ENCODE measurements at places on chromosomes 1 and 21.
A peak's percentile ranks its signal among the peaks of the same experiment; 100 is the strongest.

DNA sequence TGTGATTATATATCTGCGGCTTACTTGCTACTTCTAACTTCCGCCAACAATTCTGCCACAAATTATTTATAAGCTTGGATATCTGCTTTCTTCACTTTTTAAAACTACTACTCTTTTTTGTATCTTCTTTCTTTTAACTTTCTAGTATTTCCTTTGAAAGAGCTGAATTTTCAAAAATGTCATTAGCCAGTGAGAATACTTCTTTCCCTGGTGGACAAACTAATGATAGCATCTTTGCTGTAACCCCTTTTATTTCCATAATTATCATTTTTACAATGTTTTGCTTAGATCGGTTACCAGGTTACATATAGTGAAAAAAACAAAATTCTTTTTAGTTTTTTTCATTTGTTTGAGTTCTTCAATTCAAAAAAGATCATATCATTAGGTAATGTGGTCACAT, 355.9 kb upstream of the ADGRL4 start:
- DNase-seq: no peak

DNA sequence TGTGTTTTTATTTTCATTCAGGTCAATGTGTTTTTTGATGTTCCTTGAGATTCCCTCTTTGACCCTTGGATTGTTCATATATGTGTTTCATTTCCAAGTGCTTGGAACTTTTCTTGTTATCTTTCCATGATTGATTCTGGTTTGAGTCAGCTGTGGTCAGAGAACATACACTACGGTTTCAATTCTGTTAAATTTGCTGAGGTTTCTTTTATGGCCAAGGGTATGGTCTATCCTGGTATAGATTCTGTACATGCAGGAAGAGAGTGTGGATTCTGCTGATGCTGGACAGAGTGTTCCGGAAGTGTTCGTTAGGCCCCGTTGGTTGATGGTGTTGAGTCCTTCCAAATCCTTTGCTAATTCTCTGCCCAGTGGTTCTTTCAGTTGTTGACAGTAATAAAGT, 98.5 kb upstream of the COL6A1 start:
- no peak for DNase-seq

- DNase-seq: no peak
Observed at GRCh38 chr1:58803858-58804257, 20.0 kb upstream of the JUN start.

DNA sequence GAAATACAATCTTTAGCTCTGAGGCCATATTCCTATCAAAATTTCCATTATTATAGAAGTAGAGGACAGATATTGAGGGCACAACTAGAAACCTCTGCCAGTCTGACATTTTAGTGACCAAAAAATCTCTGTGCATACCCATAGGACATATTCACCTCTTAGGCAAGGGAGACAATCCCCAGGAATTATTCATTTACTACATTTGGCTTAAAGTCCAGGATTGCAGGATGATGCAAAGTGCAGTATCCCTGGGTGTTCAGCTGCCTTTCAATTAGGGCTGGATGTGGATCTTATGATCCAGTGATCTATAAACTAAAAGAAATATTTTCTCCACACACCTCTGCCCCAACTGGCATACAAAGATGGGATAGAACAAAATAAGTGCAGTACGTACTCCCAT, 50.9 kb downstream of the PTGS2 start:
- DNase-seq: no peak

DNA sequence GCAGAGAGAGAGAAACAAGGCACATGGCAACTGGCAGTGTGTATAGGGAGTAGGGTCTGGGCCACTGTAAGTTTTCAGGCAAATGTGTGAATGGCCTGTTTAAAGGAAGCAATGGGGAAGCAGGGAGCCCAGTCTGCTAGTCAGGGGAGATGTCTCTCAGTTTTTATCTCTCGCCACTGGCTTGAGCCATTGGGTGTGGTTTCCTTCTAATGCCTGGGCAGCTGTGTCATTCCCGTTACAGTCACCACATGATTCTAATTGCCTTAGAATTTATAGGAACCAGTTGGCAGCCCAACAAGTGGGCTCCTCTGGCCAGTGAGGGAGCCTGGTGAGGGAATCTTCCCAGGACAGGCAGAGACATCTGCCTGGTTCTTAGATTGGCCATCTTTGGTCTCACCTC, 182.4 kb downstream of the DISC1 start:
- no peak for DNase-seq

DNA sequence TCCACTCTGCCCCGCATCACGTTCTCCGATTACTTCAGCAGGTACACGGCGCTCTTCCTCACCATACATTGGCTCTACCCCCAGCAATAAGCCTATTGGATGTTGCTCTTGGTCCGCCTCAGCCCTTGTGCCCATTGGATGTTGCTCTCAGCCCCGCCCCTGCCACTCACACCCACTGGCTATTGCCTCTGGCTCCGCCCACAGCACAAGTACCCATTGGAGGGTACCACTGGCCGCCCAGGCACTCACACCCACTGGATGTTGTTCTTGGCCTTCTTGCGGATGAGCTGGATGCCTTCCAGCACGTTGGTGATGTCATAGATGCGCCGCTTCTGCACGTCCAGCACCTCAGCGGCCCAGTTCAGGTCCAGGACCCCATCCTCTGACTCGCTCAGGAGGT, 9.4 kb downstream of the E2F2 start:
- no peak for DNase-seq

DNA sequence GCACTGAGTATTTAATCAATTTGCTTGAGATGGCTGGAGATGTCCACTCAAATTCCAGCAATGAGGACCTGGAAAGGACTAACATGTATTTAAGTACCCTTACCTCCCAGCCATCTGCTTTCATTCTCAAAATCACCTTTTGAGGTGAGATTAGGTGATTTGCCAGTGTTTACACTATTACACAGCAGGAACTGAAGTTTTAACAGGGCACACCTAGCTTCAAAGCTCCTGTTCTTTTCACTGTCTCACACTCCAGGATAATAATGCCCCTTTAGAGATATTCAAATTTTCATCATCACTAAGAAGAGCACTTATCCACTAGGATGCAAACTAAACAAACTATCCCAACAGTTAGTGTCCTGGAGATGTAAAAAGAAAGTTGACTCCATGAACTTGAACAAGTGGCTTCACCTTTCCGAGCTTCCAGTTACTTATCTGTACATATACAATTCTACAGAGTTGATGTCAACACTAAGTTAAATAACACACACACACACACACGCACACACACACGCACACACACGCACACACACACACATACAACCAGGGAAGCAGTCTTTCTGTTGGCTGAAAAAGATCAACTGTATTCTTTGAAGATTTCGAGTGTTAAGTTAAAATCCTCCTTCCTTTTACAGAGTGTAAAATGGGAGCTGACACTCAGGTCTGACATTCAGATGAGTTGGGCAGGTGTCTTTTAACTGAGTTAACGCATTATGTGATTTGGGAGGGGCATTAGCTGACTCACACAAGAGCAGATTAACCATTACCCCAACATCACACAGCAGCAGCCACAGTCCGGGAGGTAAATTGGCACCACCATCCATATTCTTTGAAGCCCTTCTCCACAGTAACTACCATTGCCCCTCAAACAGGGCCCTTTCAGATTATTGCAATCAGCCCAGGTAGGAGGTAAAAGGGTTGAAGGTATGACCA, 15.5 kb upstream of the JAK1 start:
- DNase-seq: no peak

DNA sequence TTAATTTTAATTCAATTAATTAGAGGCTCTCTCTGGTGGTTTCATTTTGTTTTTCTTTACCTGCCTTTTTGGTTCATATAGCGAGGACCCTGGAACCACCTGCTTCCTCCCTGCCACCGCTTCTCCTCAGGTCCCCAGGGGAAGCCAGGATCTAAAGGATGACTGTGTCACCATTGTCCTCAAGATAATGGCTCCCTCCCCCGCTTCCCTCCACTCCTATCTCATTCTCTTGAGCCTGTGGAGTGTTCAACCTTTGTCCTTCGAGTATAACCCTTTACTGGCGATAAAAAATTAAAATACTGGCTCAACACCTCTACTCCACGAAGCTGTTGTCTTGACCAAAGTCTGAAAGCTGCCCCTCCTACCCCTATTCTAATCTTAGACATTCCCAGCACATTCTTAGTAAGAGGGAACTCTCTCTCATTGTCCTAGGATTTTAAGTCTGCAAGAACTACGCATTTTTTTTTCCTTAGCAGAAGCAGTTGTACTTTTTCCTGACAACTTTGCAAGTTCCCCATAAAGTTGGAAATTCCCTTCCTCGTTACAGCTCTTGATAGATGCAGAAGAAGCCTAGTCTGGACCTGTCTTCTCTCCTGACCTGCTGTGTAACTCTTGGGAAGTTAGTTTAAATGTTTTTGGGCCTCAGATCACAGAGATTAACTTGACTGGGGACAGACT, 12.6 kb upstream of the MAPKAPK2 start:
- DNase-seq: no peak

GRCh38 chr1:43836267-43836951, 97.2 kb upstream of the ARTN start:
- peak; percentile 96 for DNase-seq

- DNase-seq: no peak
Observed at GRCh38 chr1:67495327-67495726, 65.1 kb upstream of the SERBP1 start.

- DNase-seq: no peak
Observed at GRCh38 chr1:26009796-26010447, 11.7 kb upstream of the EXTL1 start.

DNA sequence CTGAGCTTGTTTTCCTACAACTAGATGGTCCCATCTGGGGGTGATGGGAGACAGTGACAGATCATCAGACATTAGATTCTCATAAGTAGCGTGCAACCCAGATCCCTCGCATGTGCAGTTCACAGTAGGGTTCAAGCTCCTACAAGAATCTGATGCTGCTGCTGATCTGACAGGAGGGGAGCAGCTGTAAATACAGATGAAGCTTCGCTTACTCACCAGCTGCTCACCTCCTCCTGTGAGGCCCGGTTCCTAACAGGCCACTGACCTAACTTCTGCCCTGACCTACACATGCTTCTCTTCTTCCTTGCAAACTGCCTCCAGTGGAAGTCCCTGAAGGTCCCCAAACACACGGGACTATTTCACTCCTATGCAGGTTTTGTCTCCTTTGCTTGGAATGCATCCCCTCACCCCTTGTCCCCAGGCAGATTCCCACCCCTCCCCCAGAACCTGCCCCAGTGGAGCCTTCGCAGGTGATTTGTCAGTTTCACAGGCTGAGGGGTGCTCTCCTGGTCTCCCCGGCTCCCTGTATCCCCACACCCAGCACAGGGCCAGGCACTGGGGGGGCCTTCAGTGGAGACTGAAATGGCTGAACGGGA, 5.7 kb upstream of the ZBTB48 start:
- DNase-seq: no peak

GRCh38 chr1:214314178-214314843, 33.4 kb downstream of the SMYD2 start:
- DNase-seq: no peak
